ENCODE measurements at places on chromosomes 5 and 9.

DNA sequence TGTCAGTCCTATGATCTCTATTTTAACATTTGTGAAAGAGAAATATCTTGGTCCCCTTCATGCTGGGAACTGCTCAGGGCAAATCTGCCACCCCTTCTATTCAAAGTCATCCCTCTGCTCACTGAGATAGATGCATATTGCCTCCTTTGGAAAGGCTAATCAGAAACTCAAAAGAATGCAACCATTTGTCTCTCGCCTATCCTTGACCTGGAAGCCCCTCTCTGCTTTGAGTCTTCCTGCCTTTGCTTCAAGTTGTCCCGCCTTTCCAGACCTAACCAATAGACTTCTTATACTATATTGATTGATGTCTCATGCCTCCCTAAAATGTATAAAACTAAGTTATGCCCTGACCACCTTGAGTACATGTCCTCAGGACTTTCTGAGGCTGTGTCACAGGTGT is 97.0 kb downstream of the PSAT1 start:
- DNase-seq: no peak

GRCh38 chr9:21015129-21015815 is 16.2 kb downstream of the HACD4 start:
- no peak for DNase-seq

- no peak for DNase-seq
These were observed 14.1 kb upstream of the PTGR1 start for GRCh38 chr9:111613436-111614040.

DNA sequence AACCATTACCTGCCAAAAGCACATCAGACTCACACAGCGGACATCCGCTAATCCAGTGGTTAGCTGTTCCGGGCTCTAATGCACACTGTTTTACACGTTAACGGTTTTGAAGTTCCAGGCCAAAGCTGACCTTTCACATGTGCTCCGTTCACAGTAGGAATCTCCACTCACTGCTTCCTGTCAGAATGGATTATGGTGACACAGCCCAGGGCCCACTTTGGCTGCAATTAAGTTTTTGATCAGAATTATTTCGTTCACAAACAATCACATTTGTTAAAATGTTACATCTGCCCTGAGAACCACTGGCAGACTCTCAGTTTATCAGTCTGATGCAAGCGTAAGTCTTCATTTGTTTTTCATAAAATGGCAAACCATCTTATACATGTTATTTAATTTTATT is 30.2 kb upstream of the CATSPER3 start:
- DNase-seq: no peak

DNA sequence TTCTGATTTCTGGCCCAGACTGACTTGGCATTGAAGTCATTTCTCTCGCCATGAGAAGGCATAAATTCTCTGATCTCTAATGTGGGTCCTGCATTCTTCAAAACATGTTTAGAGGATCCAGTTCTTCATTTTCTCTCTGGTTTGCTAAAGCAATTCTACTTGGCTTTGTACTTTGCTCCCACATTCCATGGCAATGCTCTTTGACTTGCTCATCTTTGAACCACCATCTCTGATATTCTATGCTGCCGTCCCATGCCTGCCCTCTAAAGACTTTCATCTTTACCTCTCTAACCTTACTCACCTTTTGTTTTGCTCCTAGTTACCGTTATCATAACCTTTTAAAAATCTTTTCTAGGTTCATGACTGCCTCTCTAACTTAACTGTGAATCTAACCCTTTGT is 366.9 kb downstream of the KIF4B start:
- DNase-seq: no peak

DNA sequence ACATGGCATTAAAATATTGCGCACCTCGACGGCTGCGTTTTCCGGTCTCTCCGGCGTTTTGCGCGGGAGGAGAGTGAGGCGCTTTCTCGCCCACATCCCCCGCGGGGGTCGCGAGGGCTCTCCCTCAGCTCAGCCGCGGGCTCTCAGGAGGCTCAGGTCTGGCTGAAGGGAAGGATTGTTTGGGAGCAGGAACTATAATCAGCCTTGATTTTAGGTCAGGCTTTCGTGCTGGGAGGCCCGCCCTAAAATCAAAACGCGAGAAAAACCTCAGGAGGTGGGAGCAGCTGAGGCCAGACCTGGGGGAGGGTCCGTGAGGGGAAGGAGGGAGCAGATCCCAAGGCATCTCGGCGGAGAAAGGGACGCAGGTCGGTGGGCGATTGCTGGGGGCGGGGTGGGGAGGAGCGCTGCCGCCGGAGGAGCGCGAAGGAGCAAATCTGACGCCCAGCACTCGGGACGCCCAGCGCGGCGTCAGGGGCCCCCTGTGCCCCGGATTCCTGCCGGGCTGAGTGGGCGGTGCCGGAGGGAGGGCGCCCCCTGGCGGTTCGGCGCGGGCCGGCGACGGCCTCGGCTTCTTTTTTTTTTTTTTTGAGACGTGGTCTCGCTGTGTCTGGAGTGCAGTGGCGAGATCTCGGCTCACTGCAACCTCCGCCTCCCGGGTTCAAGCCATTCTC is 18.7 kb upstream of the RNF130 start:
- DNase-seq: peak; percentile 49

DNA sequence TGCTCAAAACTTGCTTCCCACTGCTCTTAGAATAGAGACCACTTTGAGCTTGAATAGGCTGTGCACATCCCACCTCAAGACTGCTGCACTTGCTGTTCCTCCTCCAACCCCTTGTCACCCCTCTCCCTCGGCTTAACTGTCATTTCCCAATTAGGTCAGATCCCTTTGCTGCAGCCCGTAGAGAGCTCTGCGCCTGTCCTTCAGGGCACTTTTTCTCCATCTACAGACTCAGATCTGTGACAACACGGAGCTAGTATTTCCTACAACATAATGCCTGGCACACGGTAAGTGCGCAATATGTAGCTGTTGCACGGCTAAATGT is 485 bp upstream of the HABP4 start:
- no peak for DNase-seq

DNA sequence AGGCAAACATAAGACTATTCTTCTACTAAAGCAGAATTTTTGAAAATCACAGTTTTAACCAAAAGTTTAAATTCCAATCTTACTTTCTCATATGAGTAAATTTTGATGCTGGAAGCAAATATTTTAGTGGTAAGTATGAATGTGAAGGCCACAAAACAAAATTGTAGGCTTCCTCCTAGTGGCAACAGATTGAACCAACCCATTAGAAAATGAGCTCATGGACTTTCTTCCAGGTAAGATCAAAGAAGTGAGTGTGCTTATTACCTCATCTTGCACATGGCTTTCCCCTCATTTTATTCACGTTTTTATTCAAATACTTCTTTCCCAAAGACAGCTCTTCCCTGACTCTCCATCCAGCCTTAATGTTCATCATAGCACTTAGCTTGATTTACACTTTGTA is 16.5 kb upstream of the RLN2 start:
- DNase-seq: no peak

DNA sequence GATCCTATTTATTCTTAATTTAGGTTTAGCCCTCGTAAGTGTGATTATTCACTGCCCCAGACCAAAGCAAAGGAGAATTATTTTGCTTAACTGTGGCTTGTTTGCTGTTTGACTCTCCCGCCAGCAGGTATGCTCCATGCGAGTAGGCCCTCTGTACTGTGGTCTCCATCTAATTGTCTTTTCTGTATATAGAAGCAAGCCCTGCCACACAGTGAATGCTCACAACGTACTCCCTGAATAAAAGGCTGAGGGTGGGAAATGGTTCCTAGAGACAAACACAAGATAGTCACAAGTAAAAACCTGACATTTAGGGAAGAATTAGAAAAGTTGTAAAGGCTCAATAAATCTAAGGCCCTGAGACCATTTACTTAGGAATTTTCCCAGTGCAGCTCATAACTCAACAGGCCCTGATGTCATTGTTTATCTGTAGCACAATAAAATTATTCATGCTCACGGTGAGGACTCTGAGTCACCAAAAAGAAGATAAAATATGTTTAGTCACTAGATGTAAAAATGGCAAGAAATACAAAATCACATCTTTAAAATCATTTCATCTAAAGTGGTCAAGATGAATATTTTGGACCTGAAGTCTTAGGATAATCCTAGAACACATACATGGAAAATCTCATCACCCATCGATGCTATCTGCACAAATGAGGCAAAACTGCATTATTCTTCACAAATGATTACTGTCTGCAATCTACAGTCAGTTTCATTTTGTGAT is 473.2 kb downstream of the ENC1 start:
- DNase-seq: no peak

DNA sequence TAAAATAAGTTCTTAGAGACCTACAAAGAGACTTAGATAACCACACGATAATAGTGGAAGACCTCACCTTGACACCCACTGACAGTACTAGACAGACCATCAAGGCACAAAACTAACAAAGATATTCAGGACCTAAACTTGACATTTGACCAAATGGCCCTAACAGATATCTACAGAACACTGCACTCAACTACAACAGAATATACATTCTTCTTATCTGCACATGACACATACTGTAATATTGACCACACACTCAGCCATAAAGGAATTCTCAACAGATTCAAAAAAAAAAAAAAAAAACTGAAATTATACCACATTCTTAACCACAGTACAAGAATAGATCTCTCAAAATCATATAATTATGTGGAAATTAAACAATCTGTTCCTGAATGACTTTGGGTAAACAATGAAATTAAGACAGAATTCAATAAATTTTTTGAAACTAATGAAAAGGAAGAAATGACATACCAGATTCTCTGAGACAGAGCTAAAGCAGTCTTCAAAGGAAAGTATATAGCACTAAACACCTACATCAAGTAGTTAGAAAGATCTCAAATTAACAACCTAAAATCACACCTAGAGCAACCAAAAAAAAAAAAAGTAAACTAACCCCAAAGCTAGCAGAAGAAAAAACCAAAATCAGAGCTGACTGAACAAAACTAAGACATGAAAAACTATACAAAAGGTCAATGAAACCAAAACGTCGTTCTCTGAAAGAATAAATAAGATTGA is 362.3 kb upstream of the POU5F2 start:
- DNase-seq: no peak

DNA sequence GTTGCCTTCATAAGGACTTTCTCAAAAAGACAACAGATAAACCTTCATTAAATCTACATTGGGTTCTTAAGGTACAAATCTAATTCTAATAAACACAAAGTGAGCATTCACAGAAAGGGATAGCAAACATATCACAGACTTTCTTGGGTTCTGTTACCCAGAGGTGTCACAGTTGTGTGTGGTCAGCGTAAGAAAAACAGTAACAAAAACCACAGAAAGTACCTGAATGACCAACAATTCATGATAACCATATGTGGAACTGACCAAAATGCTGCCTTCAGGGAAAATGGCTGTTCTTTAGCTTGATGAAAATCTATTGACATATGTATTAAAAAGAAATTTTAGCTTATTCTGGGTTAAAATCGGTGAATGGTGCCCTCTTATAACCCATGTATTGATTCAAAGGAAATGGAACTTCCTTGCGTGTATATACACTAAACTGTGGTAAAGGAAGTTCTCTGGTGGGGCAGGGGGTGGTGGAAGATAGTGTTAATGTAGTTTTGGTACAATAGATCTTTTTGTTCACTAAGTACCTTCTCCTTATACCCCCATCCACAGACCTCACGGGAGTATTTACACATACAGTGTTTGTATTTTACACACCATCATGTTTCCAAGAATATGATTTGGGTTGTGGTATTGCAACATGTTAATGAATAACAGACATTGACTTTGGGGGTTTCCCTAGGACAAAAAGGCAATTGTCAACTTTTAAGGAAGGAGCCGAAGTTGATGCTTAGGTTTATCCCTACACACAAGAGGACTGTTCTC is 152.5 kb downstream of the APBA1 start:
- no peak for DNase-seq

DNA sequence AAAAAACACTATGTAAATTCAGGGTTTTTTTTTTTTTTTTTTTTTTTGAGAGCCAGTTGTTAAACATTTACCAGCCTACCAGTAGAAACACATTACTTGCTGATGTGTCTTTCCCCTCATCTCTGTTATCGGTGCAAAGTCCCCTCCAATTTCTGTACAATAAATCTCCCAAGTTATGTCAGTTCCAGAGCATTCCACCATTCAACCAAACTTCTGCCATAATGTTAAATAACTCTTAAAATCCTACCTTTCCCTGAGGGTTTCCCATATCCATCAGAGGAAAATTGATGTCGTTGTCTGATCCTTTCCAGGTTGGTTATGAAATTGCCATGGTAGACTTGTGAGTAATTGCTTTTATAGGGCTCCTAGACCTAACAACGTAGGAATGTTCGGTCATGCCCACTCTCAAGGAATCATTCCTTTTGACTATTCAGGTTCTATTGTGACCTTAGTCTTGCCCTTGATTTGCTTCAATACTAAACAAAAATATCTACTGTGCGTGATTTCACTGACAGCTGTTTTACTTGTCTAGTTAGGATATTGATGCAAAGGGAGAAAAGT is 5.6 kb upstream of the PPP2R2B start:
- DNase-seq: no peak

GRCh38 chr5:177447066-177447610 is 524 bp downstream of the PRR7 start:
- no peak for DNase-seq

- no peak for DNase-seq
These were observed 797 bp downstream of the FAM78A start for GRCh38 chr9:131275332-131276093.

DNA sequence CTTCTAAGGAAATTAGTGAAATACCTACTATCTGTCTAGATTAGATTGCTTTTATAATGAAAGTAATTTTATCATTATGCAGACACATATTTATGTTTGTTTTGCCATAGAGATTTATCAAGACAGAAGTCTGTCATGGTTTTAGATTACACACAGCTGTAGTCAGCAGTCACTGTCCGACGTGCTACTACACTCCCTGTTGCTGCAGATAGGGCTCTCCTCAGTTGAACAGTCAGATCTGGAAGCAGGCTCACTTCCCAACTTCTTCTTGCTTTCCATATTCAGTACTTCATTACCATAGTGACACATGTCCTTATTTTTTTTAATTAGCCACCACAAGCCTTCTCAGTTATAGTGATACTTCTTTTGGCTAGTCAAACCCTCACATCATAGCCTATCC is 329.9 kb upstream of the ITGA1 start:
- no peak for DNase-seq

GRCh38 chr9:89842267-89842768 is 237.5 kb downstream of the GADD45G start:
- DNase-seq: no peak

GRCh38 chr5:56683733-56684132 is 131.6 kb upstream of the MAP3K1 start:
- no peak for DNase-seq

GRCh38 chr5:55096182-55096581 is 6.3 kb upstream of the GZMA start:
- no peak for DNase-seq
